ENCODE measurements at places on chromosomes 11 and 22.

DNA sequence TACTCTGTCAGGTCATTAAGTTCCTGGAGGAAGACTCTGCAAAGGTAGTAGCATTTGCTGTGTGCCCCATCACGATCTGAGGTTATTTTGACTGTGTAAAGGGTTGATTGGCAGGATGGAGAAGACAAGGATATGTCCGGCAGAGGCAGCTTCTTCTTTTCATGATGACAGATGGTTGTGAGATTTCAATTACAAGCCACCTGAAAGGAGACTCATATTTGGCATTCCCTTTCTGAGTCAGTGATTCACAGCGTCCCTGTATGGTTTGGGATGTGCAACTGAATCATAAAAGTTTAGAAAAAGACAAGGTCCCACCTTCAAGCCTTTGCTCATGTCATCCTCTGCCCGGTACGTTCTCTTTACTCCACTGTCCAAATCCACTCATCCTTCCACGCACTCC lies 113.4 kb downstream of the MTNR1B start:
- no peak for DNase-seq

GRCh38 chr22:24011735-24012068 lies 598 bp downstream of the CABIN1 start:
- DNase-seq, result no peak

DNA sequence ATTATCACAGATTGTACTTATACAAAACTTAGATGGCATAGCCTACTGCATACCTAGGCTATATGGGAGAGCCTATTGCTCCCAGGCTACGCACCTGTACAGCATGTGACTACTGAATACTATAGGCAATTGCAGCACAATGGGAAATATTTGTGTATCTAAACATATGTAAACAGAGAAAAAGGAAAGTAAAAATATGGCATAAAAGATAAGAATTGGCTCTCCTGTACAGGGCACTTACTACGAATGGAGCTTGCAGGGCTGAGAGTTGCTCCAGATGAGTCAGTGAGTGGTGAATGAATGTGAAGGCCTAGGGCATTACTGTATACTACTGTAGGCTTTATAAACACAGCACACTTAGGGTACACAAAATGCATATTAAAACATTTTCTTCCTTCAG lies 13.2 kb downstream of the APOL6 start:
- DNase-seq, result no peak

- DNase-seq, result no peak
These were observed 7.1 kb downstream of the CD44 start for GRCh38 chr11:35146074-35146521.

DNA sequence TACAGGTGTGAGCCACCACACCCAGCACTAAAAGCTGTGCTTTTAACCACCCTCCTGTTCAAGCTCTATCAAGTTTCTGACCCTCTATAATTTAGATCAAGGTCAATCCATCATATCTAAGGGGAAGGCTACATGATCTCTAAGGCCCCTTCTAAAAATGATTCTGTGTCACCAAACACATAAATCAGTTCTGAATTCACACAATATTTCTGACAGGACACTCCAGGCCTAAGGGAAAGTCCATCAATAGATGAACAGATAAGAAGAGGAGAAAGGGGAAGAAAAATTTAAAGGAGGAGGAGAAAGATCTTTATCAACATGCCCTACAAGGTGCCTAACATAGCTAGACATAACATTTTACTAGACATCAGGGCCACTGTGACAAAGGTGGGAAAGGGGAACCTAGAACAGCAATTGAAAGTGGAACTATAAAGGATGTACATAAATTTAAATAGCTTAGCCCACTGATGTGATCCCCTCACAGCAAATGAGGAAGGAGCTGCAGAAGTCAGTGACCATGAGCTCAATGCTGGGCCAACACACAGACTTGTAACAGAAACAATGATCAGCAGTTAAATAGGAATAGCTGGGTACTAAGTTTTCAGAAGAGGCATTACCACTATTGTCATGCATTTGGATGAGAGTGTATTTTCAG lies 4.7 kb downstream of the PRCP start:
- no peak for DNase-seq

GRCh38 chr11:69040581-69041260 lies 8.0 kb upstream of the TPCN2 start:
- no peak for DNase-seq

- no peak for DNase-seq
These were observed 85.0 kb downstream of the CHST1 start for GRCh38 chr11:45580399-45580798.

GRCh38 chr11:78270971-78271370 lies 82.3 kb downstream of the USP35 start:
- DNase-seq, result no peak
